ENCODE measurements at places on chromosomes 13 and 19.

DNA sequence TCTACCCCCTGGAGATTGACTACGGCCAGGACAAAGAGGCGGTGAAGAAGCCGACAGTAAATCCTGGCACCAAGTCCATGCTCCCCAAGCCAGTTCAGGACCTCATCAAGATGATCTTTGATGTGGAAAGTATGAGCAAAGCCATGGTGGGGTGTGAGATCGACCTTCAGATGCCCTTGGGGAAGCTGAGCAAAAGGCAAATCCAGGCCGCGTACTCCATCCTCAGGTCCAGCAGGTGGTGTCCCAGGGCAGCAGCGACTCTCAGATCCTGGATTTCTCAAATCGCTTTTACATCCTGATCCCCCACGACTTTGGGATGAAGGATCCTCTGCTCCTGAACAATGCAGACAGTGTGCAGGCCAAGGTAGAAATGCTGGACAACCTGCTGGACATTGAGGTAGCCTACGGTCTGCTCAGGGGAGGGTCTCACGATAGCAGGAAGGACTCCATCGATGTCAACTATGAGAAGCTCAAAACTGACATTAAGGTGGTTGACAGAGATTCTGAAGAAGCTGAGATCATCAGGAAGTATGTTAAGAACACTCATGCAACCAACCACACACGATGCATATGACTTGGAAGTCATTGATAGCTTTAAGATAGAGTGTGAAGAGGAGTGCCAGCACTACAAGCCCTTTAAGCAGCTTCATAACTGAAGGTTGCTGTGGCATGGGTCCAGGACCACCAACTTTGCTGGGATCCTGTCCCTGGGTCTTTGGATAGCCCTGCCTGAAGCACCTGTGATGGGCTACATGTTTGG is 24.0 kb upstream of the ANKRD10 start:
- no peak for DNase-seq

DNA sequence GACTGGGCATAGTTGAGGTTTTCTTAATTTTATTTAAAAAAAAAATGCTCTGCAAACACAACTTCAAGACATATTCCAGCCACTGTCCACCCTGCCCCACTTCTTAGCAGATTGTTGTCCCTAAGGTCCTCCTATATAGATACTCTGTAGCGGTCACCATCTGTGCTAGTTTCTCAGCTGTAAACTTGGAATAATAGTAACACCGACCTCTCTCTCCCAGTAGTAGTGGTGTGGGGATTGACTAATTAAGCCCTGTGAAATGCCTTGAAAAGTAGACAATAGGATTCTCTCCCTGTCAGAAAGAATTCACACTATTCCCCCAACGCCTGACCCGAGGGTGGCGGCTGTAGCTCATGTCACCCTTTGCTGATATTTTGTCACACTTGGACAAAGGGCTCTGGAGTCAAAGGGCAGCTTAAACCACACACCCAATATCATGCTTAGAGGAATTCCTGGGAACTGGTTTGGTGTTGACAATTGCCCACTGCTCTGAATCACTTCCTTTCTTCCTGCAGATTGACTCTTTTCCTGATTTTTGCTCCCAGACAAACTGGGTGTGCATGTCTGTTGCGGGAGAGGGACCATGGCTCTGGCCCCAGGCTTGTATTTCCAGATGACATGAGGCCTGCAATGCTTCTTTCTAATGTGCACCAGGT is 9.2 kb upstream of the SERP2 start:
- no peak for DNase-seq

- DNase-seq, result peak; percentile 73
Observed at GRCh38 chr13:46553886-46554858, 1.2 kb downstream of the LRCH1 start.

GRCh38 chr13:46345398-46345797 is 41.7 kb downstream of the RUBCNL start:
- no peak for DNase-seq

DNA sequence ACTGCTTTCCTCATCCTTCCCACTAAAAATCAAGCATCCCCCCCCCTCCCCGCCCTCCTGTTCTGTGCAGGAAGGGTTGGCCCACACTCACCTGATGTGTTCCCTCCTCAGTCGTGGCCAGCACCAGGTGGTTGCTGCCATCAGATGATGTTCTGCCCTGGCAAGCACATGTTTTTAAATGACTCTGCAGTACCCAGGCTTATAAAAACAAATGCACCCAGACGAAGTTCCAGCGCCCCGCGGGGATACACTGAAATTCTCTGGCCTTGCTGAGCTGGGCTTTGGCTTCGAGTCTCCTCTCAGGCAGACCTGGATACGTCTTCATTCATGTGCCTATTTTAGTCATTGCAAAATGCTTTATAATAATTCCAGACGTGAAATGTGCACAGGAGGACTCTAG is 316.3 kb downstream of the DLEU7 start:
- DNase-seq, result no peak

DNA sequence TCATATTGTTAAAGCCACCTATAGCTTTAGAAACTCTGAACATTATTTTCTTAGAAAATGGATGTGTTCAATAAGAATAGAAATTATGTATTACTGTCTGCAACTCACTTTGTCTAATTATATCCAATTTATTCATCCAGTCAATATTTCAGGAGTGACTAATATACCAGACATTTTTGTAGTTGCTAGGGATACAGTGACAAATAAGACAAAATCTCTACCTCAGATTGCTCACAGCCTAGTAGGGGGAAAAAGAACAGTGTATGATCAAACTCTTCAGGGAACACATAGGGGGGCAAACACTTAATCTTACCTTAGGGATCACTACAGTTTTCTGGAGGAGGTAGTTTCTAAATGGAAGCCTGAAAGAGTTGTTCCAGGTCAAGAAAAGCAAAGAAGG is 8.6 kb downstream of the BRCA2 start:
- no peak for DNase-seq

DNA sequence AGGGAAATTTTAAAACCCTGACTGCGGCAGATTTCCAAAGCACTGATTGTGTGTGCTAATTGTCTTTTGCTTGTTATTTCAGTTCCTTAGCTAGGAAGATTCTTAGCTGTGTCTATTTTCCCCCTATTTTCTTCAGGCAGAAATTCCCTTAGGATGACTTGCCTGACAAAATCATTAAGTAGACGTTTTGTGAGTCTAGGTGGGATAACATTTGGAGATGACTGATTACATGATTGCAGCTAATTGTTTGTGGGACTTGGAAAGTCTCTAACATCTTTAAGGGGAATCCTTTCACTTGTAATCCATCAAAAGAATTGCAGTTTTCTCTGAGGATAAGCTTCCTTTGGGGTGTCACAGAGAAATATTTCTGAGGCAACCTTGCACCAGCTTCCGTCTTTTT is 228.0 kb downstream of the OXGR1 start:
- no peak for DNase-seq

DNA sequence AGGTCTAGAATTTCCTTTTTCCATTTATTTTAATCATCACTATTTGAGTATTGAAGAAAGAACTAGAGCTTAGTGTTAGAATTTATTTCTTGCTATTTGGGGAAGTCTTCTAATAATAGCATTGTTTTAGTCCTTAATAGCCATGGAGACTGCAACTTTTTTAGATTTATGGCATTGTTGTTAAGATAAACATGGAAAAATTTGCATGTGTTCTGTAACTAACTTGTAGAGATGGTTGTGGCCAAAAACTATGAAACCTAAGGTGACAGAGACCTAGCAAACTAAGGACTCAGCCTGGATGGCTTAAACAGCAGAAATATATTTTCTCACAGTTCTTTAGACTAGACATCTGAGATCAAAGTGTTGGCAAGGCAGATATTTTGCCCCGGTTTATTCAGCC is 246.4 kb downstream of the SPRY2 start:
- DNase-seq, result no peak

DNA sequence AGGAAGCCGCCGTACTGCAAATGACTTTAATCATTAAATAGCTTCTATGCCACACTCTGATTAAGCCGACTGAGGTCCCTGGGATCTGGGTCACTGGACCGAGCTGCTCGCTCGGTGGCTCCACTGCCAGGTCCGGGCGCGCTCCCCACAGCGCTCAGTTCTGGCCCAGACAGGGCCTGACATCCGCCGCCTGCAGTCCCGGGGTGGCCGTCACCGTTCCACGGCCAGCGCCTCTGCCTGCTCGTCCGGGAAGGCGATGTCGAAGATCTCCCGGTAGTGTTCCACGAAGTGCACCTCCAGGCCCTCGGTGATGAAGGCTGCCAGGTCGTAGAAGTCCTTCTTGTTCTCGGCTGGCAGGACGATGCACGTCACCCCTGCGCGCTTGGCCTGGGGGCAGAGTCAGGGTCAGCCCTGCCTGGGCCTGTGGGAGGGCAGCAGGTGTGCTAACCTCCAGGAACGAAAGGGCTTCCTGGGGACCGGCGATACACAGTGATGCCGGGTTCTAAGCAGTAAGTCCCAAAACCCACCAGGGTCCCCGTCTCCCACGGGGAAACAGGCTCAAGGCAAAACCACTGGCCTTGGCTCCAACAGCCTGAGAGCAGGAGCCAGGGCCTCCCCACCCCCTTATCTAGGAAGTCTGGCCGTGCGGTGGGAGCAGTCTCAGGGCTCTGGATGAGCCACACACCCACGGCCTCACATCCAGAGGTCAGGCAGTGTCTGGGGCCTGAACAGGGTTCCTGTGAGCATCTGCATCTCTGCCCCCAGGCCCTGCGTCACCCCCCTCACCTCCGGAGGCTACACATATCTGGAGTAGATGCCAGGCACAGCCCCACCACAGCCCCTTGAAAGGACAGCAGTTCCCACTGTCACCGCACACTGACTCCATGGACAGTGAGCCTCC is 2.0 kb downstream of the RPL36 start:
- peak; percentile 54 for DNase-seq

All from stimulated activated CD4-positive, alpha-beta T cell treated with anti-CD3 and anti-CD28 coated beads, Interleukin-2, amount 100 ng/mL, for 24 hours (primary cell).